AG10803 (cell line): ENCODE measurements at places on chromosomes 1 and 21.

- peak; percentile 70 for DNase-seq
These were observed 1.7 kb upstream of the JUN start for GRCh38 chr1:58785442-58786058.

- DNase-seq: no peak
These were observed 10.5 kb downstream of the ATP5IF1 start for GRCh38 chr1:28246427-28246832.

GRCh38 chr1:234745844-234746797 is 136.1 kb upstream of the IRF2BP2 start:
- peak; percentile 27 for DNase-seq

GRCh38 chr1:93437976-93438605 is 9.8 kb upstream of the FNBP1L start:
- DNase-seq: peak; percentile 63

GRCh38 chr1:36093929-36094328 is 5.2 kb downstream of the ADPRS start:
- DNase-seq: no peak

GRCh38 chr1:220921498-220921897 is 42.3 kb downstream of the HLX start:
- no peak for DNase-seq

- no peak for DNase-seq
These were observed 213.8 kb downstream of the PLA2G4A start for GRCh38 chr1:187042538-187042937.

- DNase-seq: no peak
These were observed 31.2 kb upstream of the COQ8A start for GRCh38 chr1:226908913-226909312.

- no peak for DNase-seq
These were observed 170.1 kb upstream of the USP25 start for GRCh38 chr21:15559660-15560059.

DNA sequence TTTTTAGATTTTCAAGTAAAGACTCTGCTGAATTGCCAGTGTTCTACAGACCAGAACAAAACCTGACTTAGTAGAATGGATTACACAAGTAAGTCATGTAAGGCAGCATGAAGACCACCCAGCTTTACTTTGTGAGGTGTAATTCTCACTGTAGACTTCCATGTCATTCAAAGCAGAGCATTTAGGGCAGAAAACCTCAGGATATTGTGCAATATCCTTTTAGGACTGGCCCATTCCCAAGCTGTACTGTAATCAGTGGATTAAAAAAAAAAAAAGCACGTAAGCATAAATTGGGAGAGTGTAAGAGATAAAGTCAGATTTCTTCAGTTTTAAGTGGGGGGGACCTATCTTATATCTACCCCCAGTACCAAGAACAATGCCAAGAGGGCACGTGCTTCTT is 380.5 kb upstream of the PRMT6 start:
- peak; percentile 24 for DNase-seq

DNA sequence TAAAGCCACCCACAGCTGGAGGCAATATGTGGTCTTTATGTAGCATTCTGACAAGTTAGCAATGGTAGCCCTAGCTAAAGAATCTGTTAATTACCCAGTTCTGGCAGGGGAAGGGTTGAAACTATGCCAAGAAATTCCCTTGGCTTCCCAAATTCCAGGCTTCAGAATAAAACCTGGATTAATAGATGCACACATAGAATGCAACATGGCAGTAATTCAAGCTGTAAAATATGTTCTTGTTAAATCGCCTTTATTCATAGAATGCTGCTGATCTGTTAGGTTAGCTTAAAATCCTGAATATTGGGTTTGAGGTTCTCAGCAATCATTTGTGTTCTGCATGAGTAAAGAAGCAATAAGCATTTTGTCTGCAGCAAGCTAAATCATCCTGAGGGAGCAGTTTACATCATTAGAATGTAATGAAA is 80.1 kb downstream of the ZNF326 start:
- peak; percentile 8 for DNase-seq

- DNase-seq: no peak
These were observed 23.4 kb downstream of the PLEKHO1 start for GRCh38 chr1:150173141-150173585.

- no peak for DNase-seq
These were observed 2.8 kb downstream of the TARBP1 start for GRCh38 chr1:234476172-234476571.

GRCh38 chr1:115140442-115141144 is 51.3 kb upstream of the TSPAN2 start:
- peak; percentile 66 for DNase-seq

GRCh38 chr1:65658122-65658521 is 134.6 kb upstream of the PDE4B start:
- DNase-seq: peak; percentile 15

GRCh38 chr1:6108937-6109614 is 63.4 kb downstream of the KCNAB2 start:
- peak; percentile 49 for DNase-seq

GRCh38 chr1:188762166-188762743 is 1715.4 kb downstream of the BRINP3 start:
- DNase-seq: no peak

GRCh38 chr1:30923597-30923996 is 15.0 kb upstream of the SDC3 start:
- DNase-seq: peak; percentile 34

- DNase-seq: peak; percentile 51
These were observed 31.0 kb downstream of the FBXO42 start for GRCh38 chr1:16321176-16321867.

- DNase-seq: no peak
These were observed 87.0 kb upstream of the ZC3H11B start for GRCh38 chr1:219699870-219700269.

GRCh38 chr1:153985941-153986761 is at the start of gene RAB13:
TSS of gene RAB13 (minus strand) at chr1:153986339. CDS start at chr1:153986236, 103 bp downstream.
- DNase-seq: peak; percentile 85

DNA sequence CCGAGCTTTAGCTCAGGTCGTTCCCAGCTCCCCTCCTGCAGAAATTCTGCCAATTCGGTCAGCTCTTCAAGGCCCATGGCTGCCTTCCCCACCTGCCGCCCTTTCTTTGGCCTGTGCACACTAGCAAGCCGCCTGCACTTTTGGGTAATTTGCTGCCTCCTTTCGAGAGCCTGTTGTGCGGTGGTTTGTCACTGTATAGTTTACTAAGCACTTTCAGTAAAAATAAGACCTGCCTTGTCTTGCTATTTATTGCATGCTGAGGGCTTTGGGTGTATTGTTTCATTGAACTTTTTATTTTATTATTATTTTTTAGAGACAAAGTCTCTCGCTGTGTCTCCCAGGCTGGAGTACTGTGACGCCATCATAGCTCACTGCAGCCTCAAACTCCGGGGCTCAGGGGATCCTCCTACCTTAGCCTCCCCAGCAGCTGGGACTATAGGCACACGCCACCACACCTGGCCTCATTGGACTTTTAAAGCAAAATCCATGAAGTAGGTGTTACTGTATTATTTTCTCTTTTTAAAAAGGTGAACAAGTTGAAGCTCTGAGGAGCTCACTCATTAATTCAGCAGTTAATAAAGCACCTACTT is 1.1 kb upstream of the FABP3 start:
- no peak for DNase-seq

DNA sequence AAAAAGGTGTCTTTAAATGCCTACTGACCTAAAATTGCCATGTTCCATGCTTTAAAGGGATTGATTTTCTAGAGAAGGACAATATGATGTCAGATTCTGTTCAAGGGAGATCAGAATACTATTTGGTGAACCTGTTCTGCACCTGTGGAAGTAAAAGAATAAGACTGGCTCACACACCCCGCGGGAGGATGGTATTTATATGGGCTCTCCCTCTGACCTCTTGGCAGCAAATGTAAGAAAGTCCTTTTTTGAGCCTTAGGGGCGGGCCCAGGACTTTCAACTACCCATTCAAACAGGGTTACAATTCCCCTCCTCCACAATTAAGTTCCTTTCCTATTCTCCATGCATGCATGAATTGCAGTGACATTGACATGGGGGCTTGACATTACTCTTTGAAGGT is 42.1 kb downstream of the WASF2 start:
- no peak for DNase-seq

GRCh38 chr1:76942549-76942948 is 75.3 kb downstream of the ST6GALNAC5 start:
- DNase-seq: peak; percentile 62

- DNase-seq: no peak
These were observed 81.8 kb upstream of the KIAA0040 start for GRCh38 chr1:175274368-175274767.

GRCh38 chr1:102163799-102164198 is 167.1 kb upstream of the OLFM3 start:
- DNase-seq: no peak
